ENCODE measurements at places on chromosomes 2 and 18.

- no peak for DNase-seq
Observed at GRCh38 chr2:39625927-39626270, 39.8 kb upstream of the TMEM178A start.

DNA sequence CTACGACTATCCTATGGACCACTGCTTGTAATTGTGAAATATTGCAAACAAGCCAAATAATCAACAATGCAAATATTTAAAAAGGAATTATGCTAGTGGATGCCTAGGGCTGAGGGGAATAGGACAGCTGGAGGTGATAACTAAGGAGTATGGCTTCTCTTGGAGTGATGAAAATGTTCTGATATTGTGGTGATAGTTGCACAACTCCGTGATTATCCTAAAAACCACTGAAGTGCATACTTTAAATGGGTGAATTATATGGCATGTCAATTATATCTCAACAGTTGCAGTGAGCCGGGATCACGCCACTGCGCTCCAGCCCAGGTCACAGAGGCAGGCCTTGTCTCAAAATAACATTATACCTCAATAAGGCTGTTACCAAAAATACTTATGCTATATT is 125.1 kb upstream of the SH3BP4 start:
- no peak for DNase-seq

- no peak for DNase-seq
Observed at GRCh38 chr2:201709049-201709448, 10.6 kb upstream of the MPP4 start.

DNA sequence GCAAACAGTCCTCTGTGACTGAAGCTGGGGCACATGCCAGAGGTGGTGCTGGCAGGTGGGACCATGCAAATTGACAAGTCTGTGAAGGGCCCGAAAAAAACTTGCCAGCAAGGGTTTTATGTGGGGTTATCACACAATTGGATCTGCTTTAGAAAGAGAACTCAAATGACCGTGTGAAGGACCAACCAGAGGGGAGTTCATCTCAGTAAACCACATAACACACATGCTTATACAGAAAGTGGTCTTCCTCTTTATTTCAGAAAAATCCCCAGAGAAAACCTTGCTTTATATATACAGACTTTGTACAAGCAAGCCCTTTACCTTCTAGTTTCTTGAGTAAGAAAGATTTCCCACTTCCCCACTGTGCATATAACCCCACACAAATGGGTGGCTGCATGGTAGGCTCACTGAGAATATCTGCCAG is 46.7 kb downstream of the KIDINS220 start:
- no peak for DNase-seq

DNA sequence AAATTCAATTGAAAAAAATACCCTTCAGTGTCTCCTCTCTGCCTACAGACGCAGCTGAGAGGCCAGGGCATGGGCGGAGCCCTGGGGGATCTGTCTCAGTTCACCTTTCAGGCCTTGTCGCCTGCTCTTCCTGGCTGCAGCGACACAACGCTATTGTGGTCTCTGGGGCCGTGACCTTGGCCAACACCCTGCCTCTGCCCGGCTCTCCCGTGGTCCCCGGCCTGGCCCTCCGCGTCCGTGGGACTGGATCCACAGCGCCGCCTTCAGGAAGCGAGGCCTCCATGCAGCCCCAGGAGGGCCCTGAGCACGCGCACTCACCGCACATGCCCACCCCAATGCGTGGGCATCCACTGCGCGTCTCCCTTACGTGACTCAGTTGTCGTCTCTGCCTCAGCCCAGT is 81.1 kb downstream of the MRPS9 start:
- DNase-seq: no peak

GRCh38 chr2:98376996-98377395 is 30.7 kb downstream of the CNGA3 start:
- peak; percentile 66 for DNase-seq

DNA sequence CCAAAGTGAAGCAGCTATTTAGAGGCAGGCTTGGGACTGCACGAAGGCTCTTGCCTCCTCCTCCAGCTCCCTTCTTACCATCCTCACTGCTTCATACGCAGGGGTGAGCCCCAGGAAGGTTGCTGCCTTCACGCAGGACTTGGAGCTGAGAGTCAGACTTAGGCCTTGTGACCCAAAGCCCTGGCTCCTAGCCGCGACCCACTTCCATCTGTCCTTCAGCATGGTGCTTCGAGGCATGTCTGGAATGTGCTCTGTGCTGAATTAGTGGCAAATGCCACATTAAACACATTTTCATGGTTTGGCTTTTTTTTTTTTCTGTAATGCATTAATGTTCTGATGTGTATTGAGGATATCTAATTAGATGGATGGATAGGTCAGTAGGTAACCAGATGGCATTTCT is 37.5 kb downstream of the ITGB1BP1 start:
- DNase-seq: no peak

- no peak for DNase-seq
Observed at GRCh38 chr2:123644053-123644452, 381.0 kb upstream of the CNTNAP5 start.

DNA sequence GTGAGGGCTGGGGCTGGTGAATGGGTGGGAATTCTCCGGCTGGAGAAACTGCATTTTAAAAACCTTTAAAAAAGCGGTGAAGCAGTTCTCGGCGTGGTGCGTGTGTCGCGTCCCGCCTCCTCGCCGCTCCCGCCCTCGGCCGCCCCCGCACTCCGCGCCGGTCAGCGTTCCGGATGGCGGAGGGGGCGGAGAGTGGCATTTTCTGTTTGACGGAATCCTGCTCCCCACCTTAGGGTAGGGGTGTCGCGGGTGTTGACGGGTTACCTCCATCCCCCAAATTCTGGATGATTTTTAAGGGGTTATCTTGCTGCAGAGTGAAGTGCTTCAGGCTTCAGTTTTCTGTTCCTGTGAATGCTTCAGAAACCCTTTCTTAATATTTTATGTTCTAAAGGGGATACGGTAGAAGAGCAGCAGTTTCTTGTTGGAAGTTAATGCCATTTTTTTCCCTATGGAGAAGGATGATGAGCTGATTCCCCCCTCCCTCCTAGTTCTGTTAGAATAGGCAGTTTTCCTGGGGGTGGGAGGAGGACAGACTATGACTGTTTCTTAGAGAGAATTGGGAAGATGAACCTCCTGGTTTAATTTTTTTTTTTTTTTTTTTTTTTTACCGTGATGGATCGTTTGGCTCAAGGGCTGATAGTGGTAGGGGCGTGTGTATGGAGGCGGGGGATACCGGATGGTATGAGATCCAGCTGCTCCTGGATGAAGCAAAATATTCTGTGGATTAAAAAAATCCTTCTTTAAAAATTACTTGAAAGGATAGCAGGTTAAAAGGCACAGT is 756 bp downstream of the ABI2 start:
- peak; percentile 70 for DNase-seq

DNA sequence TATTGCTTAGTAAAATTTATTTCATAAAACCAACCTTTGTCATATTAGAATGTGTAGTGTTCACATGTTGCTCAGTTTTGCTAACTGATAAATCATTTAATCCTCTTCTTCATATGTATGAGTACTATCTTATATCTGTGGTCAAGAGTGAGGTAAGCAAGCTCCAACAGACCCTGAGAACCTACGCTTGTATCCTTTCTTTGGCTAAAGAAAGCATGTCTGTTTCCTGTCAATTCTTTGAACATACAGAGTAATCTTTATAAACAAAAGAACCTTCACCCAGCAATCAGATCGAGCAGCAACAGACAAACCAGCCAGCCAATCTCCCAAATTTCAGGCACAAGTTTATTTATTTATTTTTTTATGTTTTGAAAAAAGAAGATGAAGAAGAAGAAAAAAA is 6.4 kb downstream of the ADCYAP1 start:
- DNase-seq: no peak

DNA sequence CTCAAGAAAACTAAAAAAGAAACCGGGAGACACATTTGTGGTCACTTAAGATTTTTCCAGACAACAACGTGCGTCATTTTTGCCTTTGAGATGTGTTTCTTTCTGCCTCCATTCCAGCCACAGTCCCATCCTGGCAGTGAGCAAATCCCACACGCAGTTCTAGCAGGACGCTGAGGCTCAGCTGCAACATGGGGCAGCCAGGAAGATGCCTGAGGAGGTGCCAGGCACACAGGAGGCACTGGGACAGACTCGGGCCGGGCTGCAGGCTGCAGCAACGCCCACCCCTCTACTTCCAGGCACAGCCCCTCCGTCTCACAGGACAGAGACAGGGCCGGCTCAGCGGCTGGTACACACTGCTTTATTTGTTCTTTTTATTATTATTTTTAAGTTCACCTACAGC is 13.1 kb downstream of the KLF11 start:
- no peak for DNase-seq

GRCh38 chr2:140308706-140309105 is 1528.5 kb upstream of the NXPH2 start:
- DNase-seq: no peak

GRCh38 chr2:170813611-170814532 is 2.8 kb upstream of the GAD1 start:
- peak; percentile 75 for DNase-seq

GRCh38 chr2:61793389-61793836 is 60.4 kb downstream of the FAM161A start:
- peak; percentile 89 for DNase-seq

- no peak for DNase-seq
Observed at GRCh38 chr2:224085811-224086210, 46.7 kb upstream of the SERPINE2 start.

- no peak for DNase-seq
Observed at GRCh38 chr2:238015705-238016104, 45.1 kb upstream of the SCLY start.

- DNase-seq: no peak
Observed at GRCh38 chr2:176926453-176926852, 286.1 kb upstream of the HNRNPA3 start.

- DNase-seq: no peak
Observed at GRCh38 chr2:16584824-16585540, 80.7 kb downstream of the CYRIA start.

DNA sequence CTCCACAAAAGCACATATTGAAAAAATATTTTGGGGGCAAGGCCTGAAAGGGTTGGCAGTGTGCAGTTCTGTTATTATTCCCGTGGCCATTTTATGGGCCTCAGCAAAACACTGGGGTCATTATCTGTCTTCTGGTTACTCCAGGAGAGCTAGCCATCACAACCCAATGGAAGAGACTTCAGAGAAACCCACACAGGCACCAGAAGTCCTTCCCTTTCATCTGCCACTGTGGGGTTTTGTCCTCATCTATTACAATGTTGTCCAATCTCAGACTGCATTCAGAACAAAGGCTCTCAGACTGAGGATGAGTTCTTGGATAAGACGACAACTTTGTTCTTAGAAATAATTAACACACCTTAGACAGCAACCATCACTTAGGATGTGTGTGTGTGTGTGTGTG is 98.4 kb downstream of the PIEZO2 start:
- no peak for DNase-seq

GRCh38 chr18:27794181-27794926 is 382.6 kb downstream of the CDH2 start:
- DNase-seq: no peak

DNA sequence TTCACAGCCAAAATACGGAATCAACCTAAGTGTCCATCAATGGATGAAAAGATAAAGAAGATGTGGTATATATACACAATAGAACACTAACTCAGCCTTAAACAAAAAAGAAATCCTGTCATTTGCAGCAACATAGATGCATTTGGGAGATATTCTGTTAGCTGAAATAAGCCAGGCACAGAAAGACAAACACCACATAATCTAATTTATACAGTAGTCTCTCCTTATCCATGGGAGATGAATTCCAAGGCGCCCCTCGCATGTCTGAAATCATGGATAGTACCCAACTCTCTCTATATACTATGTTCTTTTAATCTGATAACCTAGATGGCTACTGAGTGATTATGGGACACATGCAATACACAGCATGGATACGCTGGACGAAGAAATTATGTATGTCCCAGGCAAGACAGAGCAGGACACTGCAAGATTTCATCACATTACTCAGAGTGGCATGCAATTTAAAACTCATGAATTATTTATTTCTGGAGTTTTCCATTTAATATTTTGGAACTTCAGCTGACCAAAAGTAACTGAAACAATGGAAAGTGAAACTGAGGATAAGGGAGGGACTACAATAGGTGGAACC is 39.5 kb downstream of the ORC4 start:
- no peak for DNase-seq

GRCh38 chr2:118974103-118974993 is 32.4 kb downstream of the MARCO start:
- no peak for DNase-seq

- no peak for DNase-seq
Observed at GRCh38 chr18:51801514-51801913, 538.5 kb upstream of the DCC start.

GRCh38 chr2:31274401-31275075 is 40.6 kb downstream of the EHD3 start:
- DNase-seq: no peak

DNA sequence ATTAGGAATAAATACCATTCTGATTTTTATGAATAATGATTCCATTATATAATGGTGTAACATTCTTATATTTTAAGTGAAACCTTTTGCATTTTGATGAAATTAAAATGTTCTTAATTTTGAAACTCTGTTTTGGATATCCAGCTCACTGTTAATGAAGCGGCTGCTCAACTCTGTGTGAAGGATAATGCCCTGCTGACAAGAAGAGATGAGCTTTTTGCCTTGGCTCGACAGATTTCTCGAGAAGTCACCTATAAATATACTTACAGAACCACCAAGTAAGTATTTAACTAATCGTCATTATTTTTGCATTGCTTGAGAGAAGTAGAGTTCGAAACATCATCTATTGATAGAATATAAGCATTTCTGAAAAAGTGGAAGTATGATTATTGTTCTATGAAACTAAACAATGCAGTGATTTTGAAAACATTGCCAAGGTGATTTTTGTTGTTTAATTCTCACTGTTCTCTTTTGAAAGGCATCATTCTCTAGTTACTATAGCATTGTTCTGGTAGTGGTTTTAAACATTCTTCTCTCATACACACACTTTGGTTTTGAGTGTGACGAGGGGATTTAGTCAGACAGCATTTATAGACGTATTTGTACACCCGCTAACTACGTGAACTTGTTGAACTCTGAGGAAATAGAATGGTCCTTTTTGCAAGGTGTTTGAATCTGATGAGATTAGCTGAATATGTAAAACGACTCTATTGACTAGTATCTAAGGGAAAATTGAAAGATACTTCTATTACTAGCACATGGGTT is 21.5 kb downstream of the NAB1 start:
- no peak for DNase-seq

DNA sequence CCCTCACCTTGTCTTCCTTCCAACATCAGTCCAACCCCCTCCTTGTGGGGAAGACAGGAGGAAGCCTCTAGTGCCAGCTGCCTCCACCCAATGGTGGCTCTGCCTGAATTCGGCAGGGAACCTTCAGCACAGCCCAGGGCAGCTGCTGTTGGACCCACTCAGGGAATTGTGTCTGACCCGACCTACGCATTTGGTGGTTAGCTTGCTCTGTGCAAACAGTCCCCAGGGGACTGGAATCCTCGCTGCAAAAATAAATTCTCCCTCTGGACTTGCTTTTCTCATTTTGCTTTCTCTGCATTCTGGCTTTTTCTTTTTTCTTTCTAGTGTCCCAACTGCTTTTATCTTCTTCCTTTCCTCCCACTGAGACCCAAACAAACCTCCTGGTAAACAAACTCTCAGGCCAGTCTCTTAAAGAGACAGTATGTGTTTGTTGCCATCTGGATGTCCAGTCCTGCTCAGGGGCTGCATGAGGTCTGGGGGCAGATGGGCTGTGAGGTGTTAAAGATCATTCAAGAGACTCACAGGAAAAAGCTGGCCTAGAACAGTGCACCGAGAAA is 137.7 kb upstream of the HAAO start:
- peak; percentile 30 for DNase-seq

Measured in brain (organoid and tissue), 16 donors.